ENCODE measurements at places on chromosomes 2 and 18. TPM values are rescaled to one million over a fixed set of nuclear protein-coding genes. Genes with fewer than 3 reads are reported as not detected.
A peak's percentile ranks its signal among the peaks of the same experiment; 100 is the strongest.

- no peak for DNase-seq
These were observed 1387.1 kb upstream of the TMEFF2 start for GRCh38 chr2:193581807-193582206.

Gene CXCR4
- total RNA-seq, result 5.3 TPM

GRCh38 chr2:160555420-160556071, 61.9 kb upstream of the RBMS1 start:
- no peak for DNase-seq

- DNase-seq, result no peak
These were observed 142.0 kb downstream of the TSN start for GRCh38 chr2:121897335-121897970.

GRCh38 chr2:201768918-201769317, 11.8 kb downstream of the ALS2 start:
- DNase-seq, result no peak

- no peak for DNase-seq
These were observed 1424.9 kb upstream of the NXPH2 start for GRCh38 chr2:140205093-140205492.

Gene KIAA2012
- total RNA-seq, result not detected

- no peak for DNase-seq
These were observed 252.2 kb downstream of the HDAC4 start for GRCh38 chr2:239148495-239149200.

DNA sequence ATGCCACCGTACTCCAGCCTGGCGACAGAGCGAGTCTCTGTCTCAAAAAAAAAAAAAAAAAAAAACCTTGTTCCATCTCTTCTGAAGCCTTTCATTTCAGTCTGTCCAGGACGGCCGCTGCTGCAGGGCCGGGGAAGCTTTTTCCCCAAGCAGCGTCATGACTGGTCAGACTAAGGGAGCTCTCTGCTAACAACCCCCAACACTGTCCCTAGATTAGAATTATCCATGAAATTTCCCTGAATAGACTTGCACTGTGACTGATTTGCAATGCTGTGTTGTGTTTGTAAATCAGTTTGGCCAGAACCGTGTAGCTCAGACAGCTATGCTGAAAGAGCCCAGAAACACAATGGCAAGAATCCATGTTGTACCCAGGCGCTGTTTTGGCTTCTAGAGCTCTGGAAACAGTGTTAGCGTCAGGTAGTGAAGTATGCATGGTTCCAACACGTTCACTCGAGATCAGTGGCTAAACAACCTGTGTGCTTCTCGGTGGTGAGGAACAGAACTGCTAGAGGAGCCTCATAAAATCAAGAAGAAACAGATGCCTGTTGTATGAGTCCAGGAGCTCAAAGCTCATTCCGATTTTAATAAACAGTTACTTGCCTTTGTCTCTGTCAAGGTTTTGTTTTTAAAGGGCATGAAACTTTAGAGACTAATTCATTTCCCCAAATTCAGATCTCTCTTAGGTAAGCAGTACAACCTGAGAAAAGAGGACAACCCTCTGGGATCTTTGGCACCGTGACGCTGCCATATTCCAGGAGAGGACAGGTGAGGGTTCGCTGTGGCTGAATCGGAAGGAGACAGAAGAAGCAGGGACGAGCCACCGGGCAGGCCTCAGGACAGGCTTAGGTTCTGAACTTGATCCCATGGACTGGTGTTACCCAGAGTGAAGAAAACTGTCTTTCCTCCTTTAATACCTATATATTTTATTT, 43.5 kb downstream of the GORASP2 start:
- peak; percentile 89 for DNase-seq

GRCh38 chr2:8983571-8983970, 19.9 kb downstream of the MBOAT2 start:
- no peak for DNase-seq

Gene DPP10
- total RNA-seq, result 6.6 TPM

Gene PRKAG3
- not detected for total RNA-seq

DNA sequence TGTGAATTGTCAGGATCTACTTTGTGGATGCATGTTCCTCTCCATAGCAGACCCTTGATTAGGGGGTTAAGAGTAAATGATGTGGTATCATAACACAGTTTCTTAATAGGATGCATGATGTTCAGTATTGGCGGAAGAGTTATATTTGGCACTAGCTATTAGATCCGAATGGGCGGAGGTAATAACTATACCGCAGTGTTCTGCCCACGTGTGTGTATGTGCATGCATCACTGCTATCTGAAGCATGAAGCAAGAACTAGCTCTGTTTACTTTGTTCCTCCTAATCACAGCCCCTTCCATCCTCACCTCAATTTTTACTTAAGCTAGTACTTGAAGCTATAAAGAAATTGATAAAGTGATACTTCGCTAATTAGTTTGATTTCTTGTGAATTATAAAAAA, 159.6 kb upstream of the NOSTRIN start:
- no peak for DNase-seq

Gene CYTIP
- total RNA-seq, result 14.1 TPM

DNA sequence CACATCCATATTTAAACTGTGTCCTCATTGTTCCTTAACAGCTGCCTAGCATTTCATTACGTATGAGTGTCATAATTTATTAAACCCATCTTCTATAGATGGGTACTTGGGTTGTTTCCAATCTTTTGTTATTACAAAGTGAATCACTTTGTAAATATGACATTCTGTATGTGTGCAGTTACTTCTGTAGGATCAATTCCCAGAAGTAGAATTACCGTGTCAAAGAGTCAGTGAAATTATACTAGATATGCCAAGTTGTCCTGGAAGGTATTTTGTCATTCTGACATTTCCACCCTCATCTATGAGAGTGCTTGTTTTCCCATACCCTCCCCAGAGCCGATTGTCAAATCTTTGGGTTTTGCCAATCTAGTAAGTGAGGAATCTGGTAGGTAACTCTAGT, 194.5 kb upstream of the APCDD1 start:
- DNase-seq, result no peak

- DNase-seq, result no peak
These were observed 41.3 kb upstream of the GYPC start for GRCh38 chr2:126614524-126615227.

- DNase-seq, result no peak
These were observed 33.7 kb upstream of the TAF1B start for GRCh38 chr2:9809448-9810088.

Gene RAB27B
- total RNA-seq, result 0.34 TPM

- DNase-seq, result peak; percentile 96
These were observed at the start of gene OSR1 for GRCh38 chr2:19358242-19359020. TSS of gene OSR1 (minus strand) at chr2:19358623. CDS start at chr2:19353805, 4,818 bp downstream.

GRCh38 chr2:190563109-190563508, 28.6 kb upstream of the NEMP2 start:
- no peak for DNase-seq

Gene RAX
- not detected for total RNA-seq

GRCh38 chr2:5695654-5696403, 3.6 kb downstream of the SOX11 start:
- peak; percentile 62 for DNase-seq

Gene CRYBA2
- total RNA-seq, result not detected

- no peak for DNase-seq
These were observed 68.1 kb upstream of the KLHL14 start for GRCh38 chr18:32840962-32841361.

GRCh38 chr2:30897539-30897938, 90.3 kb upstream of the CAPN13 start:
- DNase-seq, result no peak

DNA sequence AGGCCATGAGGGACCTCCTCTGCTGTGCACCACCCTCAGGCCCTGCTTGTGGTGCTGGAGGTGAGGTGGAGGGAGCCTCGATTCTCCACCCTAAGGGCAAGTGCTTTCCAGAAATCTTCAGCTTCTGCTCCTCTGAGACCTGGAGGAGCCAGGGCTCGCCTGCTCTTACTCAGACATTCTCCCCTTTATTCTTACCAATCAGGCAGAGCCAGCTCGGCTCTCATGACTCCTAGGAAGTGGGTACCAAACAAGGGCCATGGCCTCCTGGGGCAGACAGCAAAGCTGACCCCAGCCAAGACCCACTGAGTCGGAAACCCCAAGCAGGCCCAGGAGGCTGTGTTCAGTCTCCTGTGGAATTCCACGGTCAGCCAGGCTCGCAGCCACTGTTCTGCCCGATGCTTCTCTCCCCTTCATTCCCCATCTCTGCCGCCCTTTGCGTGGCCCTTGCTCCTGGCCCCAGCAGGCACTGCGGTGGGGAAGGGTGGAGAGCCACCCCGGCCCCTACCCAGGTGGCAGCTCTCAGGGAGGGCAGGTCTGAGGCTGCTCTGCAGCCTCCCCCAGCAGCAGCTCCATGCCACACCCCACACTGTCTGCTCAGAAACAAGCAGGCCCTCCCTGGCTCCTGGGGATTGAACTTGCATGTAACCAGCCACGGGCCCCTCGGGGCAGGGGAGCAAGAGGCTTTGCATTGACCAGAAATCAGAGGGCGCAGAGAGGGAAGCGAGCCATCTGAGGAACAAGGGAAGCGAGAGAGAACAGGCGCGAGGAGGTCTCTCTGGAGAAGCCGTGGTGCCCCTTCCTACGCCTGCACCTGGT, 24.0 kb downstream of the HS1BP3 start:
- no peak for DNase-seq

Gene TP53I3
- total RNA-seq, result 8.7 TPM

- no peak for DNase-seq
These were observed 6.7 kb downstream of the AOX1 start for GRCh38 chr2:200592406-200593075.

- no peak for DNase-seq
These were observed 368.2 kb downstream of the EPHA4 start for GRCh38 chr2:221203856-221204255.

DNA sequence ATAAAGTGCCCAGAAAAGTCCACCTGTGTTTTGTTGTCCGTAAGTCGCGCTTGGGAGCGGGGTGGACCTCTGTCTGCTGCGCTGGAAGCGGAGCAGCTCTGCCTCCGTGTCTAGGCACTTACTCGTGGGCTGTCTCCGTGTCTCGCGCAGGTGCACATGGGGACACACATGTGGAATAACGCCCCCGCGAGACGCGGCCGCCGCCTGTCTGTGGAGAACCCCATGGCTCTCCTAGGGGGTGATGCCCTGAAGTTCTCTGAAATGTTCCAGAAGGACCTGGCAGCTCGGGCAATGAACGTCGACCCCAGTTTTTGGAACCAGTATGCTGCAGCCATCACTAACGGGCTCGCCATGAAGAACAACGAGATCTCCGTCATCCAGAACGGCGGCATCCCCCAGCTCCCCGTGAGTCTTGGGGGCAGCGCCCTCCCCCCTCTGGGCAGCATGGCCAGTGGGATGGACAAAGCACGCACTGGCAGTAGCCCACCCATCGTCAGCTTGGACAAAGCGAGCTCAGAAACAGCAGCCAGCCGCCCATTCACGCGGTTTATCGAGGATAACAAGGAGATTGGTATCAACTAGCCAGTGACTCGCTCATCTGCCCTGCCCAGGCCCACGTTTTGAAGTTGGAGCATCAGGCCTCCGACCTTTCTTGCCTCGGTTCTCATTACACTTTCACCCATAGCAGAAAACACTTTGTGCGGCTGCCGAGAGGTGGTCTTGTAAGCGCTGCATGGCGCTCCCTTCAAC, 17.3 kb downstream of the SALL3 start:
- peak; percentile 86 for DNase-seq

Gene KLHL29
- 26.1 TPM for total RNA-seq

DNA sequence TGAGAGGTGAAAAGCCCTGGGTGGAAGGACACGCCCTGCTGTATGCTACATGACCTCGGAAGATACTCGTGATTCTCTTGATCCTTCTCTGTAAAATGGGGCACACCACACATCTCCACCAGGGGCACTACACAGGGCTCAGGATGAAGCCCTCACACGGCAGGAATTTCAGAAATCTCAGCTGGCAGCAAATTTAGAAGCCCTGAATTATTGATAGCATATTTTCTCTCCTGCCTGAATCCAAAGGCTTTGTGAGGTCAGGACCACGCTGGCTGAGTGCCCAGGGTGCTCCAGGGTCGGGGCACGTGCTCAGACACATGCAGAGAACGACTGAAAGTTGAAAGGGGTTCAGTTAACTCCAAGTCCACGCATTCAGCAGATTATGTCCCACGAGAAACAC, 42.1 kb upstream of the GALR1 start:
- DNase-seq, result no peak

- no peak for DNase-seq
These were observed 83.4 kb upstream of the NARS1 start for GRCh38 chr18:57705011-57705410.

- DNase-seq, result no peak
These were observed 437.6 kb downstream of the DLGAP1 start for GRCh38 chr18:4017480-4017879.

GRCh38 chr2:42976351-42976750, 184.0 kb upstream of the HAAO start:
- DNase-seq, result no peak

- no peak for DNase-seq
These were observed 32.4 kb upstream of the VIT start for GRCh38 chr2:36663851-36664695.

DNA sequence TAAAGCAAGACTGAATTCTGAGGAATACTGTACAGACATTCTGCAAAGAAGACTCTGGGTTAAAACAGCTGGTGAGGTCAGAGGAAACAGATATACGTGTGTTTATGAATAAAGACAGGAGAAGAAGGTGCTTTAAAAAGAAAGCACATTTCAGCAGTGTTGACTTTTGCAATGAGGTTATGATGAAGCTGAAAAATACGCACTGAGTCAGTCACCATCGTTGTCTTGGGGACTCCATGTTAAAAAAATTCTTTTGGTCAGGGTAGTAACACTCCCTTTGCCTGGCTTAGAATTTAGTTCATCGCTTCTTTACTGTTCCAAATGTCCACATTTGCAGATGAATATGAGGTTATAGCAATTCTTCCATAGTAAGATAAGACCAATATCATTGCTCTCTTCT, 1049.0 kb downstream of the TSN start:
- no peak for DNase-seq

Gene DCC
- 0.83 TPM for total RNA-seq

DNA sequence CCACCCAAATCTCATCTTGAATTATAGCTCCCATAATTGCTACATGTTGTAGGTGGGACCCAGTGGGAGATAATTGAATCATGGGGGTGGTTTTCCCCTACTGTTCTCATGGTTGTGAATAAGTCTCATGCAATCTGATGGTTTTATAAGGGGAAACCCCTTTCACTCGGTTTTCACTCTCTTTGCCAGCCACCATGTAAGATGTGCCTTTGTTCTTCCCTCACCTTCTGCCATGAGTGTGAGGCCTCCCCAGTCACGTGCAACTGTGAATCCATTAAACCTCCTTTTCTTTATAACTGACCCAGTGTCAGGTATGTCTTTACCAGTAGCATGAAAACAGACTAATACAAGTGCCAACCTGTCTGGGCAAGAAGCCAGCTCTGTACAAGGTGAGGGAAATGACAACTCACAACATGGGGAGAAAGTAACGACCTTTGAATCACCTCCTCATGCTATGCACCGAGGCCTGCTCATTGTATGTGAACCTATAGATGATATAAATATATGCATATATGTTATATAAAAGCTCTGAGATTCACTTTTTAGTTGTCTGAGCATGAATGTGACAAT, 162.2 kb downstream of the ALPK2 start:
- no peak for DNase-seq

GRCh38 chr18:58191626-58192025, 147.6 kb downstream of the NEDD4L start:
- DNase-seq, result peak; percentile 21

Gene OR6B2
- total RNA-seq, result not detected

Gene CCDC138
- total RNA-seq, result 0.58 TPM

- no peak for DNase-seq
These were observed 370.7 kb downstream of the SLC4A3 start for GRCh38 chr2:219998107-219998506.

Data from esophagus muscularis mucosa (tissue), 4 donors.